NCI-H774 (cell line): ENCODE measurements at places on chromosomes 6 and 20.

GRCh38 chr6:107267006-107267405 lies 151.7 kb upstream of the BEND3 start:
- DNase-seq: no peak

DNA sequence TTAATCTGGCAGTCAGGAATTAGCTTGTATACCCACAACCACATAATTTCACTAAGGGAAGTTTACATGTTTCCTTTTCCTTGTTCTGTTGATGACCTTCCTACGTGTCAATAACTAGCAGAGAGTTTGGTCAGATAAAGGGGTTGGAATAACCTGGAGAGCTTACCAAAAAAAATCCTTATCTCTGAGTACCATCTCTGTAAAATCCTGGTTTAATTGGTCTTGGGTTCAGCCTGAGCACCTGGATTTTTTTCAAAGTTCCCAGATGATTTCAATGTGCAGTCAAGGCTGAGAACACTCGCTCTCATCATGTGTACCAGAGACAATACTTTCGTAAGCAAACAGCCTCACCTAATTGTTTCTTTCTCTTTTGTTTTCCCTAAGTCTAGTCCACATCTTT lies 483.8 kb upstream of the FLRT3 start:
- no peak for DNase-seq

GRCh38 chr20:11891077-11891775 lies 26.5 kb upstream of the BTBD3 start:
- DNase-seq: peak; percentile 37

- no peak for DNase-seq
These were observed 46.1 kb downstream of the PRKN start for GRCh38 chr6:162681447-162681846.

DNA sequence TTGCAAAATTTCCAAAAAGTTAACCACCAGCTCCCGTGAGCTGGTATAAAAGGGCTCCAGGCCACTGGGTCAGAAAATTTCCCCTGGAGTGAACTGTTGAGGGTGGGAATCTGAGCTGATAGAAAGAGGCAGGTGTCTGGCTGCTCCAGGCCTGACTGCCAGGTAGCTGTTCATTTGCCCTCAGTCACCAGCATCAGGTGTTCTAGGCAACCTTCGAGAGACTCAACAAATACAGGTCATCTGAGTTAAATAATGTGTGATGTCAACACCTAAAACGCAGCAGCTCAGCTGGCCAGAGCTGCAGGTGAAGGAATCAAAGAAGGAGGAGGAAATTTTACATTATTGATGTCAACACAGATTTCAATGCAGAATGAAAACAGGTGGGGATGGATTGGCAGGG lies 46.7 kb downstream of the KCNK5 start:
- DNase-seq: peak; percentile 75

GRCh38 chr20:38249536-38250310 lies 10.8 kb downstream of the KIAA1755 start:
- no peak for DNase-seq

- no peak for DNase-seq
These were observed 97.5 kb downstream of the AIG1 start for GRCh38 chr6:143158113-143158581.
